Activated T-helper 17 cell treated with anti-CD3 and anti-CD28 coated beads, Interleukin-2, amount 50 U/mL, for 72 hours (primary cell): ENCODE measurements at places on chromosomes 6 and 20.

GRCh38 chr6:63560801-63561287 lies 11.4 kb upstream of the LOC128125822 start:
- ATAC-seq: no peak

GRCh38 chr6:56292505-56293181 lies 45.3 kb upstream of the COL21A1 start:
- no peak for ATAC-seq

DNA sequence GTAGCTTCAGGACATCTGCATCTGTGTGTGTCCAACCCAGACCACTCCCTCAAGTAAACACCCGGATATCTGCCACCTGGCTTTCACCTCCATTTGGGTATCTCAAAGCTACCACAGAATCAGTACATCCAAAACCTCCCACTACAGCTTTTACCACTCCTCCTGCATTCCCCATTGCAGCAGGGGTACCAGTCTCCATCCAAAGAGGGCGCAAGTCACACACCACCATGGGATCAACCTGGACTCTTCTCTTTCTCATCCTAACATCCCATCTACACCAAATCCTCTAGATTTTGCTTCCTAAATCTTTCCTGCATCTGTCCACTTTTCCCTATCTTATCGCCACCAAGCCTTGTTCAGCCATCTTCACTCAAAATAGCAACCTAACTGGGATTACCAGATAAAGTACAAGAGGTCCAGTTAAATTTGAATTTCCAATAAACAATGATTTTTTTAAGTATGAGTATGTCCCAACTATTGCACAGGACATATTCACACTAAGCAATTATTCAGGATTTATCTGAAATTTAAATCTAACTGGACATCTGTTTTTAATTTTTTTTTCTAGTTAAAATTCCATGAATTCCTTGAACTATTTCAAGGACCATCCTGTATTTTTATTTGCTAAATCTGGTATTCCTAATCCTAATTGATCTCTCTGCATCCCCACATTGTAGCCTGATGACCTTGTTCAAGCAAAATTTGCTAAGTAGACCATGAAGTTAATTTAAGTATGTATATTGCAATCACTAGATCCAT lies 164.3 kb upstream of the MLN start:
- no peak for ATAC-seq

- ATAC-seq: no peak
Observed at GRCh38 chr6:21753241-21754108, 159.9 kb downstream of the SOX4 start.

DNA sequence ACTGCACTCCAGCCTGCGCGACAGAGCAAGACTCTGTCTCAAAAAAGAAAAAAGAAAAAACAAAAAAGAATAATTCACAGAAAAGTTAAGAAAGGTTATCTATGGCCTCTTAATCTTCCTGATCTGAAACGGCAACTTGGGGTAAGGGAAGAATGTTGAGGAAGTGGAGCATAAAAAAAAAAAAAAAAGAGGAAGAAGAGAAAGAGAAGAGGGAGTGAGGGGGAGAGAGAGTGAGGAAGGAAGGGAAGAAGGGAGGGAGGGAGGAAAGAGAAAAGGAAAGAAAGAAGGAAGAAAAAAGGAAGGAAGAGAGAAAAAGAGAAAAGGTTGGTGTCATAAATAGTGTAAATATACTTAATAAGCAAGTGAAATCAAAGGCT lies 68.9 kb upstream of the NCOA3 start:
- no peak for ATAC-seq

GRCh38 chr6:34560366-34561226 lies 4.5 kb upstream of the SPDEF start:
- no peak for ATAC-seq

GRCh38 chr6:93278241-93278640 lies 141.1 kb downstream of the EPHA7 start:
- no peak for ATAC-seq

GRCh38 chr6:146289816-146290588 lies 253.6 kb upstream of the RAB32 start:
- no peak for ATAC-seq
